ENCODE measurements at places on chromosomes 1 and 21.

DNA sequence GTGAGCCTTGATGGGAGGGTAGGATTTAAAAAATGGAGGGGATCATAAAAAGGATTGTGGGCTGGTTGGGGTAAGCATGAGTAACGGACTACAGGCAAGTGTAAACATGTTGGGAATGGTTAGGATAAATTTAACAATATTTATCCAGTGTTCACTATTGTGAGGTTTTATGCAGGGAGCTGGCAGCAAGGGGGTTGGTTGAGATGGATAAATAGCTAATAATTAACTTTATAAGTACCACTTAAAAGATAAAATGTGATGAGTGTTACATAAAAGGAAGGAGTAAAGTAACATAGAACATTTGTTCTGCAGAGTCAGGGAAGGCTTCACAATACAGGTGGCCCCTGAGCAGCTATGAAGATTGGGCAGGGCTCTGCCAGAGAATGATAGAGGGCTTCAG lies 109.0 kb downstream of the NGF start:
- no peak for DNase-seq

DNA sequence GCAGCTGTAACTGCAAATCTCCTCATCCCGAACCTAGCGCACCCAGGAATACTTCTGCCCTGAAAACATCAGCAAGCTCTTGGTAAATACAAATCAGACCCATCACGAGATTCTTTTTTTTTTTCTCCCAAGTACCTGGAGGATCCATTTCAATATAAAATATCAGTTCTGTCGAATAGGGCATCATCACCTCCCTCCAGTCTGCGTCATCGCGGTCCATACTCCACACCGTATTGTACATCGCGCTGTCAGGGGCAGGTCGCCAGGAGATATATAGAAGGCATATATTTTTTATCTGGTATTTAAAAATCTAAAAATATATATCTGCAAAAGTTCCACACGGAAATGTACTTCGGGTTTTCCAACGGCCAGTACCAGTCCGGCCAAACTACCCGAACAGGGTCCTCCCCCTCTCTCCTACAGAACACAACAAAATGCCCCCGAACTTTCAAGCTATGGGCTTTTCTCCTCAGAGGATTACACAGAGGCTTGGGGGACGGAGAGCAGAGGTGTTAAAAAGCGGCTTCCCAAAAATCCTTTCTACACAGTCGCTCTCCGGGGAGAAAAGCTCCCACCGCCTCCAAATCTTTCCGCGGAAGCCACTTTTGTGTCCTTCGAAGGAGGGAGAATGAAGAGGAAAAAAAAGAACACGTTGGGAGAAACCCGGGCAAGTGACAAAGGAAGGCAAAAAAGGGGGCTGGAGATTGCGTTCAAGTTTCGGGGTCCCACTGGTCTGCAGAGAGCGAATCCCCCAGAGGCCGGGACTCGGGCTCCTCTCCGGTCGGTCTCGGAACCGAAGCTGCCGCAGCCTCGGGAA lies 509 bp downstream of the PIK3R3 start:
- no peak for DNase-seq

GRCh38 chr1:50898773-50899172 lies 61.3 kb downstream of the FAF1 start:
- no peak for DNase-seq

DNA sequence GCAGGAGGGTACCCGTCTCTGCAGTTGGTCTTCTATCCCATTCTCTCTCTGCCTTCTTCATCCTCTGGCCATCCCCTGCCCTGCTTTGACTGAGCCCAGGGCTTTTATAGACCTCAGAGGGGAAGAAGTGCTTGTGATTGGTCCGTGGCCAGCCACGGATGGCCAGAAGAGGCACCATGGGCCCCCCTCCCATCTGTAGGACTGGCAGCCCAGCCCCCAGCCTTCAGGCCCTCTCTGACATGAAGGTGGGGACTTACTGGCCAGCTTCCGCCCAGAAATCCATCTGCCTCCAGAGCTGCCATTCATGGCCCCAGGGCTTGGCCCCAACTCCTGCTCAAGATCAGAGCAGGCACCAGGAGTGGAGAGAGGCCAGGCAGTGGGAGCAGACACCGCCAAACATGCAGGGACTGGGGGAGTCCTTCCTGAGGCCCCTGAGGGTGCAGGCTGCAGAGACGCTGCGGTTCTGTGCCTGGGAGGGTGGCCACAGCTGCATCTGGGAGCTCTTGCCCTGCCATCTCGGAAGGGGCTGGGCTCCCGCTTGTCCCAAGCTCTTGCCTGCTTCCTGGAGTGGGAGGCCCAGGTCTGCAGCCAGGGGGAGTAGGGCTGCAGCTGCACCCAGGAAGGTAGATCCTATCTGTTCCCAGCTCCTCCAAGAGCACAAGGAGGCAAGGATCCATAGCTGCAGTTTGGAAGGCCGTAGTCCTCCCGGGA lies 698.6 kb upstream of the B3GALT2 start:
- DNase-seq: no peak

GRCh38 chr1:67945733-67946374 lies 104.6 kb downstream of the DIRAS3 start:
- DNase-seq: no peak

DNA sequence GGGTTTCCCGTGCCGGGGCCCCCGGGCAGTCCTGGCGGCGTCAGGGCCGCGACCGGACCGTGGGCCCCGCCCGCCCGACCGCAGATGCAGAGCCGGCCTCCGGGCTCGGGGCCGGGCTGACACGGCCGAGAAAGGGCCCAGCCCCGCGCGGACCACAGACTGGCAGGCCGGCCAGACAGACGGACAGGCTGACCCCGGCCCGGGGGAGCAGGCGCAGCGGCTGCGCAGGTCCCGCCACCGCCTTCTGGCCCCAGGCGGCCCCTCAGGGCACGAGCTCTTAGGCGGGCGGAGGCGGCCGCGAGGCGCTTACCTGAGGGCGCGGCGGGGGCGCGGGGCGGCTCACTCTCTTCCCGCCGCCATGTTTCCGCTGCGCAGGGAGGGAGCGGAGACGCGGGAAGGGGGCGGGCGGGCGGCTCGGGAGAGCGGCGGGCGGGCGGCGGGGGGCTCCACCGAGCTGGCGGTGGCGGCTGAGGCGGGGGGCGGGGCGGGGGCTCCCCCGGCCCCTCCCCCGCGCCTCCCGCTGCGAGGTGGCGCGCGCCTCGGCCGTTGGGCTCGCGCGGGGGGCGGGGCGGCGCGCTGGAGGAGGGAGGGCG lies at the start of gene SCMH1:
Gene SCMH1, minus strand, starts transcription at position 558 of the 593 bp plus-strand sequence. CDS start 56,173 bp downstream, outside the sequence.
- no peak for DNase-seq

- DNase-seq: no peak
These were observed 77.5 kb upstream of the KCNK2 start for GRCh38 chr1:215005078-215005477.

DNA sequence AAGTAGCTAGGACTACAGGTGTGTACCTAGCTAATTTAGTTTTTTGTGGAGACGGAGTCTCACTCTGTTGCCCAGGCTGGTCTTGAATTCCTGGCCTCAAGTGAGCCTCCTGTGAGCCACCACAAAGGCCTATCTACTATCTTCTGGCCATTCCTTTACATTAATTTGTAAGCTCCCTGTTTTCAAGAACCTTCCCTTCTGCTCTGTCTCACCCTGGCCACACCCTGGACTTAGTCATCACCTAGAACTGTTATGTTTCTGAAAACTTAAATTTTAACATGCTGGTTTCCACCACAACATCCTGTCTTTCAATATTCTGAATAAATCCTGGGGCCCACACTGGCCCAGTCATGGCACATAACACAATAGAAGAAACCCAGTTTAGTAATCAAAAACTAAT lies 4.9 kb upstream of the B4GALT3 start:
- DNase-seq: no peak

GRCh38 chr1:81304187-81304586 lies 496.5 kb upstream of the ADGRL2 start:
- DNase-seq: no peak

DNA sequence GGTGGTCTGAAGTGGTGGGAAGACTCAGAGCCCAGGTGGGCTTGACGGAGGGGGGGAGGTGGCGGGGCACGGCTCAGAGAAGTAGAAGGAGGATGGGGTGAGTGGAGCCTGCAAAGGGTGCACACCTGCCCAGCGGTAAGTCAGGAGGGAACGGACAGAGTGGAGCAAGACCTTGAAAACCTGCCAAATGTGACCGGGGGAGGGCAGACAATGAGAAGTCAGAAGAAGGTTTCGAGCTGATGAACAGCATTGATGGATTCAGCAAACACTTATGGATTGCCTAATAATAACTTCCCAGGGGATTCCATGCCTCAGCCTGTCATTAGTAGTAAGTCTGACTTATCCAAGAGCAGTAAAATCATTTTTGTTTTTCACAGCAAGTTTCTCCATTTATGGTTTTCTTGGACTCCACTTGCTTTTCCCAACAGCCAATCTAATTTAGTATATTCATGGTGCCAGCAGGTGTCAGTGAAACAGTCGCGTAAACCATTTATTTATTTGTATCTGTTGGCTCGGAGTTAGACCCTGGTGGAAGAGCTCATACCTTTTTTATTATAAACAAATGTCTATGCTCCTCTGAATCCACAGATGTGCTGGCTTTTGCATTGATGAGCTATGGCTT lies 279.1 kb downstream of the PCP4 start:
- no peak for DNase-seq

DNA sequence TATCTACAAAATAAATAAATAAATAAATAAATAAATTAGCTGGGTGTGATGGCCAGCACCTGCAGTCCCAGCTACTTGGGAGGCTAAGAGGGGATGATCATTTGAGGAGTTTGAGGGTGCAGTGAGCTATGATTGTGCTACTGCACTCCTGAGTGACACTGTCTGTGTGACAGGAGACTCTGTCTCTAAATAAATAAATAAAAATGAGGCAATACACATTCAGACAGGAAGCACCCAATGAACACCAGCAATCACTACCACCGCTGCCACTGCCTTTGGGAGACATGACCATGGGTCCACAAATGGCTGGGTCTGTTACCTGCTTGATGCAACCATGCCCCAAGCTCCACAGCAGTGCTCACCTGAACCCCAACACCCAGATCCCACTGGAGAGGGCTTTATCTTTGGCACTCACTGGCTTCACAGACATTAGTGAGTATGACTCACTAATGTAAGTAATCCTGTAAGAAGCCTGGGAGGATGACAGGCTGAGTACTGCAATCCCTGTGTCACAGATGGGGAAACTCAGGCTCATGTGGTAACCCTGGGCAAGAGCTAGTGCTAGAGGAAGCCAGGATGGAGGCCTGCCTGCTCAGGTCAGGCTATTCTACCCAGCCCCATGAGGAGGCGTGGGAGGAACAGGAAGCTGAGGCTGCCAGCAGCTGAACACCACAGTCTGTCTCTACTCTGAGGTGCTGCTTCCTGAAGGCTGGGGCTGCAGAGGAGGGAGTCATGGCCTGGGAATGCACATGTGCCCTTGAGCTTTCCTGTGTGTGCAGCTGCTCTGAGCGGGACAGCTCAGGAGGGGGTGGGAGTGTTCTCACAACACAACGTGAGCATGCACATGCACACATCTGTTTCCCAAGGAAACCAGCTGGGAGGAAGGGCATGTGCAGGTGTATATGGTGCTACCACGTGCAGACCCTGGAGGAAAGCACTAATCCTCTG lies 43.0 kb downstream of the SLC9A1 start:
- DNase-seq: peak; percentile 94

DNA sequence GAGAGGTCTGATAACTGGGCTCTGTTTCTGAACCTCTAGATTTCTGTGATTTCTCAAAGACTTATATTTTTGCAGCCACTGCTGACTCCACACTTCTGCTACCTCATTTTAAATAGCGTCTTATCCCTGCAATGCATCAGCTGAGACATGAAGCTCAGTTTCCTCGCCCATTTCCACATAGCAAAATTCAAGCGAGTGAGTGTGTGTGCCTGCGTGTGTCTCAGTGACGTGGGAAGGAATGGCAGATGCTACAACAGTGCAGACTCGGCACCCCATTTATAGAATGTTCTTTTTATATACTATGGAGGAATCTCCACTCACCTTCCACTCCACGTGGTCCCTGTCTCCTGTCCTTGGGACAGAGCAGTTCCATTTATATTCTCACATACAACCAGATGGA lies 35.7 kb downstream of the ZMYND12 start:
- no peak for DNase-seq

GRCh38 chr1:192521734-192522133 lies 53.8 kb upstream of the RGS1 start:
- DNase-seq: no peak

- DNase-seq: no peak
These were observed 9.5 kb upstream of the BCAR3 start for GRCh38 chr1:93690921-93691789.

DNA sequence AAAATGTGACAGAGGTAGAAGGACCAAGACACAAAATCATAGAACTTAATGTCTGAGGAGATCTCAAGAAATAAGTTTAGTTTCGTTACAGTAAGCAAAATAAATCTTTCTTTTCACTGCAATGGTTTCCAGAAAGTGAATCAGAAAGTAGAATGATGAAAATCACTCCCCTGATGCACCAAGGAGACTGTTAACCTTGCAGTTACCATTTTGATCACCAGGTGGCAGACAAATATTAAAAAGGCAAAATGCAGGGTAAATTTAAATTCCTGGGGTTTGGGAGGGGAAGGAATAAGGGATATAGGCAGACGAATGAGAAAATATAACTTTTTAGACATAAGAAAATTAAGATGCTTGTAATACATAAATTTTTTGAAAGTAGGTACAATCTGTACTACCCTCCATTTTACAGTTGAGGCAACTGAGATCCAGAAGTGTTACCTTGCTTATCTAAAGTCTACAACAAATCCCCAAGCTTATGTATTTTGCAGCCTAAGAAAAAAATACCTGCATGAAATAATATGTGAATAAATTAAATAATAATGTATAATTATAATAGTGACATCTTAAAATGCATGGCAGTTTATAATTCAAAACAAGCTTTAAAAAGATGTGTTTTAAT lies 253.2 kb downstream of the CRB1 start:
- DNase-seq: no peak

GRCh38 chr1:54283635-54284385 lies 83.8 kb downstream of the MRPL37 start:
- no peak for DNase-seq

- no peak for DNase-seq
These were observed 120.2 kb upstream of the KCNE2 start for GRCh38 chr21:34243562-34243961.

GRCh38 chr1:154961207-154962155 lies at the start of gene PYGO2:
TSS of gene PYGO2 (minus strand) at chr1:154961782. CDS start at chr1:154961576, 206 bp downstream.
- DNase-seq: peak; percentile 84

GRCh38 chr1:61253059-61253735 lies 170.8 kb downstream of the NFIA start:
- no peak for DNase-seq

DNA sequence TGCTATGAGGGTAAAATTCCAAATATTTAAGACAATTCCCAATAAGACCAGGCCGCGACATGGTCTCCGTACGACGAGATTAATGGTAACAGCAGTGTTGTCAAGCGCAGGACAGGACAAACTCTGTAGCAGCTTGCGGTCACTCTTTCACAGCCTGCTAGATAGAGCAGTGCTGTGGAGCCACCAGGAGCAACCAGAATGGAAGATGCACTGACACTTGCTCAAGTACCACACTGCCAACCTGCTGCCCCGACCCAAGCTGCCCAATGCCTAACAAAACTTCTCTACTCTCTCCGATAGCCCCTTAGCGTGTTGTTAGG lies 636 bp downstream of the WARS2 start:
- no peak for DNase-seq

DNA sequence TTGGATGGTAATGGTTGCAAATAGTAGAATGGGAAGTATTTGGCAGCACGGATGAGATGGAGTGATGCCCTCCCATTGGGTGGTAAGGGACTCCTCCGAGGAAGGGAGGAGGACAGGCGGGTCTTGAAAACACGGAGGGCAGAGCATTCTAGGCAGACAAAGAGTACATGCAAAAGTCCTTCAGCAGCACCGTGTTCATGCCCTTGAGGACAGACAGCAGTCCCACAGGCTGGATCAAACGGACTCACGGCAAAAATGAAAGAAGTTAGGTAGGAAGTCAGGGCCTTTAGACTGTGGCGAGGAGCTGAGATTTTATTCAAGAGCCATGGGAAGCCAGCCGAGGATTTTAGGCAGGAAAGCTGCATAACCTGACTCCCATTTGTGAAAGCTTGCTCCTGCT lies 253.9 kb downstream of the RHOU start:
- no peak for DNase-seq
